Activated CD4-positive, alpha-beta memory T cell treated with anti-CD3 and anti-CD28 coated beads, Interleukin-2, amount 10 ng/mL, durations not matched to agents 7 days and 5 days (primary cell): ENCODE measurements at places on chromosomes 1 and 21. TPM values are rescaled to one million over a fixed set of nuclear protein-coding genes. Genes with fewer than 3 reads are reported as not detected.
A peak's percentile ranks its signal among the peaks of the same experiment; 100 is the strongest.

- no peak overlapping the region for H3K27ac ChIP-seq
- H3K4me3 ChIP-seq = no peak overlapping the region
- no peaks in the 10 kb centered on the region for H3K4me1 ChIP-seq
- no peaks in the 10 kb centered on the region for H3K27me3 ChIP-seq
Observed at GRCh38 chr21:22421416-22422180, 1423.4 kb downstream of the NCAM2 start.

DNA sequence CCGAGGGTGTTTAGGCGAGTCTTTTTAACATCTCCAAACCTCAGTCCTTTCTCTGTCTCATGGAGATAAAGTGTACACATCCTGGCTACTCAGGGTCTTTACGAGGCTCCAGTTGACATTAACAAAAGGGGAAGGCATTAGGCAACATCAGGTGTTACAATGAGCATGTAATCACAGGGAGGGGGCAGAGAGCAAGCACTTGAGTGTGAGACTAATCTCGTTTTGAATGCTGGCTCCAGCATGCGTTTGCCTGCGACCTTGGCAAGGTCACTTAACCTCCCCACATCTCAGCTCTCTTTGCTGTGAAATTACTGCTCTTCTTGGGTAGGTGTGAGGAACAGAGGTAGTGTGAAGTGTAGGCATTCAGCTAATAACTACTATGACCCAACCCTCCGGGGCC is 3.1 kb downstream of the TNNT2 start:
- no peaks in the 10 kb centered on the region for H3K36me3 ChIP-seq
- H3K4me1 ChIP-seq = no peaks in the 10 kb centered on the region
- H3K27me3 ChIP-seq = peaks cover 22% of the 10 kb centered on the region
- no peak overlapping the region for H3K4me3 ChIP-seq

GRCh38 chr1:40377512-40377911 is 4.0 kb downstream of the SMAP2 start:
- peak overlapping the region; percentile 48 for H3K4me3 ChIP-seq
- H3K36me3 ChIP-seq = peaks cover 52% of the 10 kb centered on the region
- peak overlapping the region; percentile 67 for H3K27ac ChIP-seq
- no peak for DNase-seq
- peaks cover 75% of the 10 kb centered on the region for H3K4me1 ChIP-seq

DNA sequence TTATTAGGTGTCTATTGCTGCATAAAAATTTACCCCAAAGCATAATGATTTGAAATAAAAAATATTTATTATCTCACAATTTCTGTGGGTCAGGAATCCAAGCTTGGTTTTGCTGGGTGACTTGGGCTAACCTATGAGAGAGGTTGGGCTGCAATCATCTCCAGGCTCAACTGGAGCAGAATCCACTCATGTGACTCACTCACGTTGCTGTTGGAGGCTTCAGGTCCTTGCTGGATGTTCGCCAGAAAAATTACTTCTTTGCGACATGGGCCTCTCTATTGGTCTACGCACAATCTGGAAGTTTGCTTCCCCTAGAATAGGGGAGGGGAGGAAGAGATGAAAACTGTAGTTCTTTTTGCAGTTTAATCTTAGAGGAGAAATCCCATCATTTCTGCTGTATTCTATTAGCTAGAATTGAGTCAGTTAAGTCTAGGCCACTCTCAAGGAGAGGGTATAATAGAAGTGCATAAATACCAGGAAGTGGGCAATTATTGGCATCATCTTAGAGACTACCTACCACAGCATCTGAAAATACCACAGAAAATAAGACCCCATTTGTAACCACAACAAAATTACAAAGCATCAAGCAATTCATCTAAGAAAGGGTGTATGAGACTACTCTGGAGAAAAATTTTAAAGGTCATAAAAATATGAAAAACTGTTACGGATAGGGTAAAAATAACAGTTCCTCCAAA is 5.7 kb upstream of the FASLG start:
- H3K27me3 ChIP-seq = peaks cover 29% of the 10 kb centered on the region
- no peak overlapping the region for H3K4me3 ChIP-seq
- peaks cover 11% of the 10 kb centered on the region for H3K4me1 ChIP-seq
- no peaks in the 10 kb centered on the region for H3K36me3 ChIP-seq
- H3K27ac ChIP-seq = no peak overlapping the region

The TNNT2 gene
- total RNA-seq = not detected

DNA sequence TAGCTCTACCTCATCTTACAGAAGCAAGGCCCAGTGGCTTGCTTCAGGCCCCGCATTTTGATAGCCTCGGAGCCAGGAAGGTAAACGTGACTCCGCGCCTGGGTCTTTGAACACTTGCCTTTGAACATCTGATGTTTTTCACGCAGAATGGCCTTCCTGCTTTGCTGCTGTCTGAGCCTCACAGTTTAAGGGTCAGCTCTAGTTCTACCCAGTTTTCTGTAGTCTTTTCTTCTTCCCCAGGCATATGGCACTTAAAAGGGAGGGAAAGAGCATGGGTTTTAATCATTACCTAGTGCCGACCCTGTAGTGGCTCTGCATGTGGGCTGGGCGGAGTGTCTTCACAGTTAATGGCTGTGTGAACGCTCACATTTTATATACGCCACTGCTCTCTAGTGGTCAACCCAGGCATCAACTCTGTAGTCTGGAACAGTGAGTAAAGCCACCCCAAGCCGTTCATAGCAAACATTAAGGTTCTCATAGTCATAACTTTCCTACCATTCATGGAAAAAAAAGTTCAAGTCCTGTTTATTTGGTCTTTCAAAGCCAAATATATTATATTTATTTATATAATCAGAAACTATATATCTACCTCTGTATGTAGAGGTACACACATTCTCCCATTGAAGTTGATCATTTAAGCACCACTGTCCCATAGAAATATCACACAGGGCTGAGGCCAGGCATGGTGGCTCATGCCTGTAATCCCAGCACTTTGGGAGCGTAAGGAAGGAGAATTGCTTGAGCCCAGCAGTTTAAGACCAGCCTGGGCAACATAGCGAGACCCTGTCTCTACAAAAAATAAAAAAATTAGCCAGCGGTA is 78.1 kb downstream of the IER5 start:
- peak; percentile 76 for DNase-seq
- H3K4me3 ChIP-seq = no peak overlapping the region
- H3K36me3 ChIP-seq = peaks cover 21% of the 10 kb centered on the region
- H3K27me3 ChIP-seq = peaks cover 17% of the 10 kb centered on the region
- no peak overlapping the region for H3K27ac ChIP-seq
- H3K4me1 ChIP-seq = peaks cover 5% of the 10 kb centered on the region

The DTL gene
- total RNA-seq = 60.7 TPM

- H3K36me3 ChIP-seq = peaks cover 10% of the 10 kb centered on the region
- no peaks in the 10 kb centered on the region for H3K27me3 ChIP-seq
- H3K4me3 ChIP-seq = no peak overlapping the region
- DNase-seq = no peak
- no peaks in the 10 kb centered on the region for H3K4me1 ChIP-seq
- H3K27ac ChIP-seq = no peak overlapping the region
Observed at GRCh38 chr1:70146488-70146887, 58.9 kb downstream of the LRRC40 start.

- H3K4me1 ChIP-seq = no peaks in the 10 kb centered on the region
- no peak for DNase-seq
- H3K27me3 ChIP-seq = no peaks in the 10 kb centered on the region
- H3K4me3 ChIP-seq = no peak overlapping the region
- no peak overlapping the region for H3K27ac ChIP-seq
Observed at GRCh38 chr1:93964777-93965200, 55.6 kb upstream of the GCLM start.

DNA sequence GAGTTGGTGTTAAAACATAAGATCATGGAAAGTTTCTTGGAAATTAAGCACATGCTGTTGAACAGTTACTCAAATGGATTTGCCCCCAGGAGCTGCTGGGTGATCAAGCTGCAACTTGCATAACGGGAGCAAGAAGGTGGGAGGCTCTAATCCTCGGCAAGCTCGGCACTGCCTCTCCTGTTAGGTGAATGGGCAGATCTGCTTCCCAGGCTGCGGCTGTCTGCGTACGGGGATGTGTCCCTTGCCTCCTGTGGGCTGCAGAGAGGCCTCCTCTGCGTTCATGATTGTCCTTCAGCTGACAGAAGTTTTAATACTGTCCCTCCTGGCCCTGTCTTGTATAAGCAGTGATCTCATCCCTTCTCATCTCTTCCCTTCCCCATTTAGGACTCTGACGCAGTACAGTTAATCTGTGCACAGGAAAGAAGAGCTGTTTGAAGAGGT is 36.7 kb downstream of the ATP1A1 start:
- H3K27me3 ChIP-seq = no peaks in the 10 kb centered on the region
- no peak overlapping the region for H3K27ac ChIP-seq
- DNase-seq = no peak
- H3K36me3 ChIP-seq = peaks cover 30% of the 10 kb centered on the region
- peaks cover 8% of the 10 kb centered on the region for H3K4me1 ChIP-seq
- H3K4me3 ChIP-seq = no peak overlapping the region

DNA sequence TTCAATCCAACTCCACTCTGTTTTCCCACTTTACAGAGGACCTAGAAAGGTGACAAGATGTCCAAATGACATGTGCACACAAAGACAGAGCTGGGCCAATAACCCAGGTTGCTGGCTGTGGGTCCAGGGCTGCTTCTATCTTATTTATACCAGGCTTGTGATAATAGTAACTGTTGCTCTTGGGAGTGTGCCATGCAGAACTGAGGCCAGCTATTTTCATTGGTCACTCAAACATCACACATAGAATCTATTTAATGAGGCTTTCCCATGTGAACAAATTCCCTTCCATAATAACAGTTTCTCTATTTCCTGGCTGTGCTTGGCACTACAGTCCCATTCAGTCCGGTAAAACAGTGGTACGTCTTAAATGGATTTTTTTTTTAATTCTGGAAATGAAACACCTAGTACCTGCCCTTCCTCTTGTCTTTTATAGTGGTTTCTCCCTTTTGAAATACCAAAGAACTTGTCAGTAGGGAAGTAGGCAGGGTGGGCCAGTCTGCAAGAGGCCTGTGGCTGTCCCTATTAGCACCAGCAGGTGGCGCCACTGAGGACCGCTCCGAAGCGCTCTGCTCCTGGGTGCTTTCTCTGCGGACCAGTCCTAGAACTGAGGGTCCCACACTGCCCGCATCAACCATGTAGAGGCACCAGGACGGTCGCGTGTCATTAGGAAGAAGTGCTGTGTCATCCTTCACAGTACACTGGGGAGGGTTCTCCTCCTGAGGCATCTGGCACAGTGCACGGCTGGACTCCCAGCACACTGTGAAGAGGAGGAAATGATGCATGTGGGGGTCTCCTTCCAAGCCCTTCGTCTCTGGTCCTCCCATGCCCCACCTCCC is 52.1 kb downstream of the GPR161 start:
- no peaks in the 10 kb centered on the region for H3K36me3 ChIP-seq
- H3K4me1 ChIP-seq = no peaks in the 10 kb centered on the region
- DNase-seq = peak; percentile 66
- no peak overlapping the region for H3K27ac ChIP-seq

The C8B gene
- not detected for total RNA-seq

The MYCBP gene
- 55.3 TPM for total RNA-seq

The LCE2A gene
- not detected for total RNA-seq

The SPRR3 gene
- not detected for total RNA-seq

DNA sequence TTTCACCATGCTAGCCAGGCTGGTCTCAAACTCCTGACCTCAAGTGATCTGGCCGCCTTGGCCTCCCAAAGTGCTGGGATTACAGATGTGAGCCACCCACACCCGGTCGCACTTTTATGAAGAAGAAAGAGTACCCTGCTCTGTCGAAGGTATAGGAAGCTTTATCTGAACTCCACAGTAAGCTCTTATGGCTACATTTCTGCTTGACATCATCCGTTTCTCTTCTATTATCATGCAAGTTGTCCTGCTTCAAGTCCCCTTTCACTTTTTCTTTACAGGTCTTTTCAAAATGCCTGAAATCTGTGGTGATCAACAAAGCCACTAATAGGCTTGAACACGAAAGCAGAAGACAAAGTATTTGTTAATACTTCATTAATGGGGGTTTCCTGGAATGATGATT is 4.0 kb downstream of the RPE65 start:
- no peaks in the 10 kb centered on the region for H3K27me3 ChIP-seq
- H3K4me1 ChIP-seq = no peaks in the 10 kb centered on the region
- DNase-seq = no peak
- no peaks in the 10 kb centered on the region for H3K36me3 ChIP-seq
- no peak overlapping the region for H3K27ac ChIP-seq
- no peak overlapping the region for H3K4me3 ChIP-seq

The PIK3CD gene
- 211 TPM for total RNA-seq

The TSPEAR gene
- not detected for total RNA-seq

DNA sequence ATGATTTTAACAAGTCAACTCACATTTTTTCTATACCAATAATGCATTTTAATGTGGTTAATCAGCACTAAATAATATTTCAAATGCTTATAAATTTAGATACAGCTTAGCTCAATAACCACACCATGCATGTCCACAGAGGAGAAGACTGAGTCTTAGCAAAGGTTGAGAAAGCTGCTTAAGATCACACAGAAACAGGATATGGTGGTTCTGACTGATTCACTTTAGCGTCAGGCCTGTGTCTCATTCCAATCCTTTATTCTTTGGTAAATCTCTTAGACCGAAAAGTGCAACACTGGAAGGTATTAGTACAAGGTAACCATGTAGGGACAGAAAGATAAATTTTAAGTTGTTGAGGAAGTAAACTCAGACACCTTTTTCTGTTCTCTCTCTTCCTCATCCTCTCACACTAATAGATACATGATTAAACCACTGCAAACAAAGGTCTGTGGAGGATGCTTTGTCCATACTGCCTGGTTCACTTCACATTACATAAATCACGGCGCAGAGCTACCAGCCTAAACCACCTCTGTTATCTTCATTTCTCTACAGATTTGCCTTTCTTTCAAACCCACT is 139.0 kb downstream of the DPYD start:
- DNase-seq = no peak
- no peaks in the 10 kb centered on the region for H3K36me3 ChIP-seq
- H3K27me3 ChIP-seq = no peaks in the 10 kb centered on the region
- H3K27ac ChIP-seq = no peak overlapping the region
- H3K4me1 ChIP-seq = peaks cover 7% of the 10 kb centered on the region

The KRTAP24-1 gene
- not detected for total RNA-seq

The FCAMR gene
- not detected for total RNA-seq
